Non-pigmented ciliary epithelial cell (primary cell): ENCODE measurements at places on chromosomes 2 and 18.

- DNase-seq = no peak
These were observed 387.3 kb downstream of the PLCL1 start for GRCh38 chr2:198191651-198192050.

GRCh38 chr2:221402072-221402471 is 170.0 kb downstream of the EPHA4 start:
- DNase-seq = peak; percentile 60

GRCh38 chr2:27795868-27796277 is 24.4 kb downstream of the MRPL33 start:
- DNase-seq = no peak

DNA sequence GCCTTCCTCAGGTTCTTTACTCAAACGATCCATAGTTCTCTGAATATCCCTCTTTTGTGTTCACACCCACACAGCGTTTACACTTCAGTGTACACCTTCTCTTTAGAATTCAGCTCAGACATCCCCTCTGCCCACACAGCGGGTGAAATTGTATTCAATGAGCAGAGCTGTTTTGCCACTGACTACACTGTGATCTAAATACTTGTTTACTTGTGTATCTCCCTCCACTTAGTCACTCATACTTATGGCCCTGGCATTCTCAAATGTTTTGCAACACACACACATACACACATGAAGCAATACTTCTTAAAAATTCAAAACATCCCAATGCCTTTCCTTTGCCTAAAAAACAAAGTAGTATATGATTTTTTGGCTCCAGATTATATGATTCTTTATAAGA is 297.1 kb downstream of the TMX3 start:
- no peak for DNase-seq

- DNase-seq = peak; percentile 97
These were observed 8.7 kb upstream of the KIAA2012 start for GRCh38 chr2:202064171-202064880.

DNA sequence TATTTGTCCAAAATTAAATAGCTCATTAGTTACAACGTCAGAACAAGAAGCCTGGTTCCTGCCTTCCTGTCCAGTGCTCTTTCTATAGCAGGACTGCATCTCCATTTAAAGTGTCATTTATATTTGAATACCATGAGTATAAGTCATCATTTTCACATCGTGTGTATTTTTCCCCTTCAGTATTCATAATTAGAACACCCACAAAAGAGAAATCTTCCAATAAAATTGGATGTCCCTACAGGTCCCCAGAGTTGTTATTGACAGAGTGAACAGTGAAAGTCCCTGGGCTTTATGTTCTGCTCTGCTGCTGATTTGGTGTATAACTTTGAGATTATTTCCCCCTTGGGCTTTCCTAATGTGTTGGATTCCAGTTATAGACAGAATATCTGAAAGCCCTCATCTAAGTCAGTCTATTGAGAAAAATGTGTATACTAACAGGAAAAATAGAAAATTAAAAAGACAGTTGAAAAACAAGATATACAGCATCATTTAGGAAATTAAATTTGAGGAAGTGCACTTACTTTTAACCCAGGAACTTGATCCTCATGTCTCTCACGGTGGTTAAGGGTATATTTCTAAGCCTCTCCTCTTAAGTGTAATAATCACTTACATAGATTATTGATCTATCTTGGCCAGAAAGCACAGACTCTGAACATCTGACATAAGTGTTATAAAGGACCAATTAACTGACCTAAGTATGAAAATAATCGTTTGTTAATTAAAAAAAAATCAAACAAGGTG is 15.2 kb upstream of the REV1 start:
- DNase-seq = no peak

DNA sequence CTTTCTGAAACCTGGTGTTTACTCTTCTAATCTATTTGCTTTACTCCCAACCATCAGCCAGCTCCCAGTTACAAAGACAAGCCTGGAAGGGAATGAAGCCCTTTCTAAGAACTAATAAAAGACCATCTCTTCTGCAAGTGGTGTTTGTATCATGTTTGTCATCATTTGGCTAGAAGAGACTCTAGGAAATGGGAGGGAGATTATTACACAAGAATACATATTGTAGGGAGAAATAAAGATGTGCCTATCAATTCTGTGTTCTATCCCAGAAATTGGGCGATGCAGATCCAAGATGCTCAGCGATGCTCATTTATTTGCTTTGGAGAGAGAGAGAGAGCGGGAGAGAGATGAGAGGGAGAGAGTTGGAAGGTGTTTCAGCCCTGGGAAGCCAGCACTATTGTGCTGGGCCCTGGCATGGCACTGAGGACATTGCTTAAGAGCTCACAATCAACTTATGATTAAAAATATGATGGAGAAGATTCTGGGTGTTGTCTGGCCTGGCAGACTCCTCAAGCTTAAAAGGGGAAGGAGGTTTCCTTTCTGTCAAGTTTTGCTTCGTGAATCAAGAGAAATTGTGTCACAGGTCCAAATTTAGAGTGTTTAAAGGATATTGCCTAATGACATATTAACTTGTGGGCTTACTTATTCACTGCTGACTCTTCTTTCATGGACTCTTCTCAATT is 41.8 kb upstream of the AFF3 start:
- DNase-seq = no peak

- DNase-seq = no peak
These were observed 205.4 kb downstream of the PPP1R1C start for GRCh38 chr2:182191061-182191460.

GRCh38 chr2:208097801-208098200 is 26.5 kb downstream of the CRYGD start:
- DNase-seq = no peak

GRCh38 chr18:79385708-79386341 is 9.9 kb upstream of the NFATC1 start:
- DNase-seq = no peak

DNA sequence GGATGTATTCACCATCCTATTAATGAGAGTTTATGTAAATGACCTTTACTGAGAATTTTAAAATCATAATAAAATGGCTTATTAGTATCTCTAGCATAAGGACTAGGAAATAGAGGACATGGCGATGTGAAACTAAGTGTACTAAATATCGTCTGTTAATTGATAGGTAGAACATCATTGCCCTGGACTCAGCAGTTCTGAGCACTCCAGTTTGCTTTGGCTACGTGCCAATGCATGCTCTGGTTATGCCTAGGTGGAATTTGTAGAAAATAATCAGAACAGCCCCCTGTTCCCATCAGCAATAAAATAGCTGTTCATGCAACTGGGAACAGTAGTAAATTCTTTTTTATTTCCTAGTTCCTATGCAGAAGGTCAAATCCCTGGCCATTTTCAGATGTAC is 247.8 kb downstream of the DOK6 start:
- no peak for DNase-seq

- peak; percentile 10 for DNase-seq
These were observed 31.1 kb upstream of the SATB2 start for GRCh38 chr2:199488772-199489400.

DNA sequence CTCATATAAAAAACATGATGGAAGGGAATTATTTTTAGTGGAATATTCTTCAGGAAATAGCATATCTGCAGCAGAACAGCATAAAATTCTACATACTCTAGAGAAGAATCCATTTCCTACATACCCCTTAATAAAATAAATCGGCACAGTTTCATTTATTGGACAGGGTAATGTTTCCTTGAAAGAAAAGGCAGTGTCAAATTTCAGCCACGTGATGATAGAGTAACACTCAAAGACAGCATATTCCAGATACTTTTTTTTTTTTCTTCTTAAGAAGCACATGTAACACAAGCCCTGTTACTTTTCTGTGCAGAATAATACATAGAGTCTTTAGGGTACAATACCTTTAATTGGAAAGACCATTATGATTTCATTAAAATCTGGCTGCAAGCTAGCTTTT is 204.4 kb downstream of the SRBD1 start:
- DNase-seq = no peak

DNA sequence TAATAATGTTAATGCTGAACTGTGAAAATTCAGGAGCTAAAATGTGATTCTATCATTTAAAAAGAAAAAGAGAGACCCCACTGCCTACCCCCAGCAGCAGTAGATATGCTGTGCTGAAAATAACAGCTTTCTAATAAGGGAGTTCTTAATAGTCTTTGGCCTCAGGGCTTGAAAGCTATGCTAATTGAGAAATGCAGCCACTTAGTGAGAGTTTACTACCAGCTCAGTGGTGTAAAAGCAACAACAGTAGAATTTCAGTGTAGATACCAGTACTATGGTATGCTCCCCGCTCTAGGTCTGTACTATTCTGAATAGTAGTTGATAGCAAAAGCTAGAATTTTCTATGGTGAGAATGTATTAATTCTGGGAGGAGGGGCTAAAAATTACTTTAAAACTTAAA is 303.1 kb upstream of the VWC2L start:
- DNase-seq = no peak

DNA sequence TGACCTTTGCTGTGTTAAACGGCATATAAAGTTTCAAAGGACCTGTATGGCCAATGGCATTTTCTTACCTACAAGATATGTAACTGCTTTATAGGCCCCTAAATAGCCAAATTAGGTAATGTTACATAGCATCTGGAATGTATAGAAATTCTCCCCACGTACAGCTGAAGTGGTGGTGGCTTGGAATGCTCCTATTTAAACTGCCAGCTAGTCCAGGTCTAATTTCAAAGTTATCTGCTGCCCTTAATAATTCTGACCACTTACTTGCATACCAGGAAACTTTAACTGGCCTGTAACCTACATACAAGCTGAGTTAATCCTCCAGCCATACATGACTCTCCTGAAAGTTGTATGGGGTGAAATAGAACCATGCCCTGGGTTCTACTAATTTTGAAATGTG is 1.3 kb downstream of the KIAA2012 start:
- no peak for DNase-seq

DNA sequence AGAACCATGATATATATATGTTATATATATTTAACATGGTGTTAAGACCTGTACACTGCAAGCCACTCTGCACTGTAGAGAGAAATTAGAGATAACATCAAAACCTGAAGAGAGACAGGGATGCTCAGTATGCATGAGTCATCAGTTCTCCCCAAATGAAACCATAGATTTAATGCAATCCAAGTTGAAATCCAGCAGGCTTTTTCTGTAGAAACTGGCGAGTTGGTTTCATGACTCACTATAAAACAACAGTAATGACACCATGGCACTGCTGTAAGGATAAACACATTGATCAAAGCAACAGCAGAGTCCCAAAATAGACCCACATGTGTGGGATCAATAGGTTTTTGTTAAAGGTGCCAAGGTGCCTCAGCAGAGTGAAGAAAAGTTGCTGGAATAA is 65.8 kb downstream of the RTP5 start:
- DNase-seq = no peak

GRCh38 chr2:239561446-239562001 is 160.7 kb upstream of the HDAC4 start:
- DNase-seq = no peak

DNA sequence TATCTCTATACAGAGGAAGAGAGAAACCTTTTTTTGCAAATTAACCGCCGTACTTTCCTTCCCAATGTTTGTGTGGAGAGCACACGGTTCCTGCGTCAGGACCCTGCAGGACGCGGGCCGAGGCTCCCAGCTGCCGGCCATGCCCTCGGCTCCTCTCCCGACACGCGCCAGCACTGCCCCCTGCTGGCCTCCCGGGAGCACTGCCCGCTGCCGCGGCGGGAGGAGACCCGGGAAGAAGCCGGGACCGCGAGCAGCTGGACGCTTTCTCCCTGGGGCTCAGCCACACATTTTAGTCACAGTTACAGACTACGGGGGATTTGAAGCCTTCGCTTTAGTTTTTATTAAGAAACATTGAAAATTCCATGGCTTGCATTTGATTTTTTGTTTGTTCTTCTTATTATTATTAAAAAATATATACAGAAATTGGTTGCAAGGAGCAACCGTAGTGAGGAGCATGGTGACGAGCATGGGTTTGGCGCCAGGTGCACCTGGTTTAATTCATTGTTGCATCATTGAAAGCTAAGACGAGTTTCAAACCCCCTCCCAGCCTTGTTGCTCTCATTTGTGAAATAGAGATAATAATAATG is 401.2 kb downstream of the GALR1 start:
- no peak for DNase-seq

DNA sequence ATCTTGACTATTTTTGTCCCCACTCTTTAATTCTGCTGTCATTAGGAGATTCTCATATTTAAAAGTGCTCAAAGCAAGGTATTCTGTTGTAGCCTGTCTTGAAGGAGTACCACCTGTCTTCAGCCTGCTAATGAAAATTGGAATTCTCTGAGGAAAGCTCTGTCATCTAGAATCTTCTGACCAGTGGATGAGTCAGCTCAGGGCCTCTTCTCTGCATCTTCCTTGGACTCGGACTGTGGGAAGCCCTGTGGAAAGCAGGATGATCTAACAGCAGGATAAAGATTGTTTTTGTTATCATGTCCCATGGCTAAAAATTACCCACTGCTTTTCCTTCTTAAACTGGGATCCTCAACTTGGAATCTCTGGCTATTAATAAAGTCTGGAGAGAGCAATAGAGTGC is 18.7 kb upstream of the TMEM200C start:
- no peak for DNase-seq

GRCh38 chr2:20643826-20644225 is 7.1 kb downstream of the HS1BP3 start:
- DNase-seq = no peak

GRCh38 chr2:220574038-220574437 is 946.6 kb downstream of the SLC4A3 start:
- DNase-seq = no peak

DNA sequence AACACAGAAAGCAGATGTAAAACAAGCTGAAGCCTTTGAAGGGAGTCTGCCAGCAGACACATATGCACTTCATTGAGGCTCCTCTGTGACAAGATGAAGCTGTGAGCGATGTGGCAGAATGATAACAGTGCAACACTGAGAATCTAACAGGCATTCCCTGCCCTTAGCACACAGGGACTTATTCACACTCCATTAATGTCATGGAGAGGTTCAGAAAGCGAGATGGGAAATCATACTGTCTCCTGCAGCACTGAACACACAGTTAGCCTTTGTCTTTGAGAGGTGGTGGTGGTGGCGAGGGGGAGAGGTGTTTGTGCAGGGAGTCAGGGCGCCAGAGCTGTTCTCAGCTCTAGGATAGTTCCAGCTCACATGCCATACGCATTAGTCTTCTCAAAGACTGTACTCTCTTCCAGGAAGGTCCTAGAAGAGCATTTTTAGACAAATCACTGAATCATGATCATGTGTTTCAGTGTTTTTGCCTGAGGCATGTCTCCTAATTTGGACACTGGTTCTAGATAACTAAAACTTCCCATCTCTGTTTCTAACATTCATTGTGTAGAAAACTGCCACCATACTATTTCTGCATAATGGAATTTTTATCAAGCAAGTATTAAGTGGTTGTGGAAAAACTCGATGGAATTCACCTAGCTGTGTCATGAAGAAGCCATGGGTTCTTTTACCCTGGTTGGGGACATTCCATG is 93.5 kb upstream of the ITGB6 start:
- peak; percentile 88 for DNase-seq

- no peak for DNase-seq
These were observed 177.5 kb downstream of the CD8B2 start for GRCh38 chr2:106664669-106665068.

DNA sequence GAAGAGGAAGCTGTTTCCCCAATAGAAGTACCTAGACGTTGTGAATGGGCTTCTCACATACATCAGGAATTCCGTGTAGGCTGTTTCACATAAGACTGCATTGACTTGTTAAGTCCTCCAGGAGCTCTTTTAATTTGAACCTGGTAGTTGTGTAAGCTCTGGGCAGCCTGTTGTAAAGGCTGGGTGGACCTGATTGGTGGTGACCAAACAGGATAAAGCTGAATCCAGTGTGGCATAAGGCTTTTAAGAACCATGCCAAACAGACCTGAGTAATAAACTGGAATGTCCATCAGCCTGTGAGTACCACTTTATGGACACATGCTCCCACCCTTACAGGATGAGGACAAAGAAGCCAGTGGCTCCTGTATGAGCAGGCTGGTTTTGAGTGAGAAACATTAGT is 24.1 kb downstream of the RMND5A start:
- no peak for DNase-seq
